ENCODE measurements at places on chromosomes 16 and 17. TPM values are rescaled to one million over a fixed set of nuclear protein-coding genes. Genes with fewer than 3 reads are reported as not detected.

- peak; percentile 79 for DNase-seq
Observed at GRCh38 chr17:39667945-39668924, at the start of gene PNMT. Gene PNMT, plus strand, starts transcription at chr17:39668453. Its CDS starts 23 bp downstream, at chr17:39668476.

GRCh38 chr16:15604460-15605440, 38.2 kb downstream of the MARF1 start:
- DNase-seq = no peak

GRCh38 chr17:15238057-15238456, 27.1 kb downstream of the PMP22 start:
- DNase-seq = no peak

DNA sequence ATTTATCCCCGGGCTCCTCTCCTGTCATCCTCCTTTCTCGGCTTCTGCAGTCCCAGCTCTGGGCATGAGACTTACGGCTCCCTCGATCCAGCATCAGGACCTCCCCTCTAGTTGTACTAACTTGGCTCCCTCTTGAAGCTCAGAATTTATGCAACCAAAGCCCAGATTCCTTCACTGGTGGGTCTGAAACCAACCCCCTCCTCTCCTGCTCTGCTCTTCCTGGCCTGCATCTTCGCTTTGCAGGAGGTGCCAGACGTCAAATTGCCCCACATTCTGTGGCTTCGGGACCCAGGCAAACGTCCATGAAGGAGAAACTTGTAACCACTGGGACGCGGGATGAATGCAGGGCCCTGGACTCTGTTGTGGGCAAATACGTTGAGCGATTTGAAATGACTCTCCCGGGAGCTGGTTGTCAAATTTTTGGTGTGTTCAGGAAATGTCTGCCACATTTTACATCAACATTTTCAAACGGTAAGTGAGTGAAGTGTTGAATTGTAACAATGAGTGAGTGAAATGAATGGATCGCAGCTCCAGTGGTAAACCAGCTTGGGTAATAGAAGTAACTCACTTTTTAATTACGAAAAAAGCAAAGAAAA, 29.3 kb upstream of the ELAC2 start:
- no peak for DNase-seq

DNA sequence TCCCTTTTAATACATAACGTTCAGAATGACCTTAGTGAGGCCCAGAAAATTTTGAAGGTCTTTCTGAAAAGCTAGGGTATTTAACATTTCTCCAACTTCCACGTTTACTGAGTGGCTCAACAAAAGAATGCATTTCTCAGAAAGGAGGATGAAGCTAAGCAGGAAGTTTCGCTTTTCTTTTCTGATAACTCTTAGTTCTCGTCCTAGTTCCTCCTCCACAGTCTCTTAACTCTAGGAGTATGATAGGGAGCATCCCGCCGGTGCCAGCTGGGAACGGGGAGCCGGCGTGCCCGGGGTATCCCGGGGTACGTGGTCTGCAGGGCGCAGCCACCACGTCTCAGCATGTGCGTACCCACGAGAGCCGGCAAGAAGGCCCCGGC, 363 bp downstream of the KARS1 start:
- DNase-seq = no peak

DNA sequence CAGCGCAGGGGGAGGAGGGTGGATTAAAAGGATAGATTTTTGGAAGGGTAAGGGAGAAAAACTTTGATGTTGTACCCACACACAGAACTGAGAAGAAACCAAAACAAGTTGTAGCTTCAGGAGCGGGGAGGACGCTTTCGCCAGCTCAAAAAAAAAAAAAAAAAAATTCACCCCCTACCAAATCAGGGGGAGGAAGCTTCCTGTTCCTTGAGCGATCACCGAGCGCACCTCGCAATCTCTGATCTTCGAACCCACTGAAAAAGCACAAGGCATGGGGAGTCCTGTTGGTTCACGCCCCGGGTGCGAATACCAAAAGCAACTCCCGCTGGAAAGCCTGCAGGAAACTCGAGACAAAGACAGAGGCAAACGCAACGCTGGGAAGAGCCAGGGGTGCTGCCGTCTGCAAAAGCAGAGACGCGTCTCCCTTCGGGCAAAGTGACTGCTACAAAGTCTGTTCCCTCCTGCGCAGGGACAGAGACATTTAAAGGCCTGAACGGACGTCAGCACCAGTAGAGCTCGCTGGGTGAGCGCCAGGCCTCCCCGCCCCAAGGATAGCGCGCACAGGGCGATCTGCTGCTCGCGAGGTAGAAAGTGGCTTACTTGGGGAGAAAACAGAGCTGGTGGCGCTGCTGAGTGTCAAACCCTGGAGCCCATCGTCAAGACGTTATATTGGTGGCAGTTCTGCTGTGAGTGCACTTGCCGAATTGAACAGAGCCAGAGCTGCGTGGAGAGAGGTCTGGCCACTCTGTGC, 190.4 kb downstream of the USP22 start:
- DNase-seq = peak; percentile 31

- DNase-seq = no peak
Observed at GRCh38 chr17:72332367-72332766, 211.5 kb downstream of the SOX9 start.

GRCh38 chr16:12853972-12854371, 47.4 kb upstream of the SHISA9 start:
- DNase-seq = no peak

DNA sequence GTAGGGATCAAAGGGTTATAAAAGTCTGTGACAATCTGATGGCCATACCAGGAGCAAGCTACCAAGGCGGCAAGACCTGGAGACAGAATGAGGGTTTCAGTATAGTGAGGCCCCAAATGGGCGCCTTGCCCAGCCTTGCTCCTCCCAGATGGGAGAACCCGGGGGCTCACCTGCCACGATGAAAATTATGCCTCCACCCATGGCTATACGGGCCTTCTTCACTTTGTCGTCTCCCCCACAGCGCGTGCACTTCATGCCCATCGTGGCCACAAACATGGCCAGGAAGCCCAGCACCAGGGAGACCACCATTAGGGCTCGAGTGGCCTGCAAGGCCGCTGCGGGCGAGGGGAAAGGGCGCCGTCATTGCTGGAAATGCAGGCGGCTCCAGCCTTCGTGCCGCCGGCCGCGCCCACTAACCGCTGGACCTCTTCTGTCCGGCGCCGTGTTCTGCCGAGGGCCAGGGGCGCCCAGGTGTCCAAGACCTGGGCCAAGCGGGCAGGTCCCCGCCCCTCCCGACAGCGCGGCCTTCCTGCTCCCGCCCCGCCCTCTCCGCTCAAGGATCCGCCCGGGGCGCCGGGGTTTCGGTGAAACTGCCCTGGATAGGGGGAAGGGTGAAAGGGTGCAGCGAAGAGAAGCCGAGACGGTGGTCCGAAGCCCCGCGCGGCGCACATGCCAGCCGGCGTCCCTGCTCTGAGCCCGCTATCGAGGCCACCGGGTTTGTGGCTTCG, 1.5 kb downstream of the CLDN7 start:
- no peak for DNase-seq

DNA sequence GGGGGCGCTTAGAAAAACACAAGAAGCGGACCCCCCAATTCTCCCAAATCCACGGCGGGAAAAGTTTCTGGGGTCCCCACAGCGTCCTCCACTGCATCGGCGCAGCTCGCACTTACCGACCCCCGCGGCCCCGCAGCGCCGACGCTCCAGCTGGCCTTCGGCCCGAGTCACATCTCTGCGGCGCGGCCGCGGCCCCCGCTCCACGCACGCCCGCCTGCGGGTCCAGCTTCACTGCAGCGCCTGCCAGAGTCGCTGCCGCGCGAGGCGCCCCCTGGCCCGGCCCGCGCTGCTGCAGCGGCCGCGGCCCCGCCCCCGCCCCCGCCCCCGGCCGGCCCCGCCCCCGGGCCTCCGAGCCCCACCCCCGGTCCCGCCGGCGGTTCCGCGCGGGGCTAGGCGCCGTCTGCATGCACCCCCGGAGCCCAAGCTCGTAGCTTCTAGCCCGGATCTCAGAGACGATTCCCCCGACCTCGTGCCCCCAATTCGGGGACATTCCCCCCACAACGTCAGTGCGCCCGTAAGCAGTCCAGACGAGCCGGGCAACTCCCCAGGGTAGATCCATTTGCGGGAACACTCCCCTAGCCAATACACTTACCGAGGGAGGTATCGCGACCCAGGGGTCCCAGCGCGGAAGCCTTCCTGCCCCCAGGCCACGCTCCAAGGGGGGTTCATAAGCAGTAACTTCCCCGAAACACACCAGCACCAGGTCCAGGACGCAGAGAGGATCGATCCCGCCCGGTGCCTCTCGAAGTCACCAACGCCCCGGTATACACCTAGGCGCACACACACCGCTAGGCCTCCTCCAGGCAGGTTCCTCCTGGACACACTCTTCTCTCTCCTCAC, at the start of gene GPRC5B:
GPRC5B (minus strand) TSS at position 238 of the 840 bp plus-strand sequence. CDS start 12,003 bp downstream, outside the sequence.
- peak; percentile 63 for DNase-seq

DNA sequence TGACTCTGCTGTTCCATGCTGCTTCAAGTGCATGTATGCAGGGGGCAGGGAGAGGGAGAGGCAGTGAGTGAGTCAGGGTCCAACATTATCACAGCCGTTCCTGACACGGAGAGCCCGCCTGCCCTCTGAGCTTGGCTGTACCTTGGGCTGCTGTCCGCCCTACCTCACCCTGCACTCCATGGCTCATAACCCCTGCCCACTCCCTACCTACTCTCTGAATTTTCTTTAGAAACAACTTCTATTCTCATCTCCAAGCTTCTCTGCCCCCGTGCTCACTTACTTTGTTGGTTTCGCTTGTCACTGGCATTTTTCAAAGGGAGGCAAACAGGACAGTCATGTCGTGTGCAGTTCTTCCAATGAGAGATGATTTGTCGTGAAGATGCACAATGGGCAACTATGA, 74.4 kb upstream of the TRAP1 start:
- DNase-seq = no peak

DNA sequence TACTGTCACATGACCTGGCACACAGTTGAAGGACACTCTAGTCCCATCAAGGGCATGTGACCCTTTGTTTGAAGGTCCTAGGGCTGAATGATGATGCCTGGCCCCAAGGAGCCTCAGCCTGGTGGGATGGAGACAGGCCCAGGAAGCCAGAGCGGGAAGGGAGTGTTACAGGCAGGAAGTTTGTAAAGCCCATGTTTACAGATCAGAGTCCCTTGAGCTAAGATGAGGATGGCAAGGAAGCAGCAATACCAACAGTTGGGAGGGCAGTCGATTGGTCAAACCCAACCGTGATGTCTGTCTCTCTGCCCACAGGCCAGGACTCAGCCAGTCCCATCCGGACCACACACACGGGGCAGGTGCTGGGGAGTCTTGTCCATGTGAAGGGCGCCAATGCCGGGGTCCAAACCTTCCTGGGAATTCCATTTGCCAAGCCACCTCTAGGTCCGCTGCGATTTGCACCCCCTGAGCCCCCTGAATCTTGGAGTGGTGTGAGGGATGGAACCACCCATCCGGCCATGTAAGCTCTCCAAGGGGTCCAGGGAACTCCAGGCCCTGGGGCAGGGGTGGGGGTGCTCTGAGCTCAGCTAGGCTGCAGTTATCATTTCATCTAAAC, 2.5 kb downstream of the CES2 start:
- DNase-seq = no peak

GRCh38 chr16:66382966-66383299, 16.4 kb downstream of the CDH5 start:
- no peak for DNase-seq

DNA sequence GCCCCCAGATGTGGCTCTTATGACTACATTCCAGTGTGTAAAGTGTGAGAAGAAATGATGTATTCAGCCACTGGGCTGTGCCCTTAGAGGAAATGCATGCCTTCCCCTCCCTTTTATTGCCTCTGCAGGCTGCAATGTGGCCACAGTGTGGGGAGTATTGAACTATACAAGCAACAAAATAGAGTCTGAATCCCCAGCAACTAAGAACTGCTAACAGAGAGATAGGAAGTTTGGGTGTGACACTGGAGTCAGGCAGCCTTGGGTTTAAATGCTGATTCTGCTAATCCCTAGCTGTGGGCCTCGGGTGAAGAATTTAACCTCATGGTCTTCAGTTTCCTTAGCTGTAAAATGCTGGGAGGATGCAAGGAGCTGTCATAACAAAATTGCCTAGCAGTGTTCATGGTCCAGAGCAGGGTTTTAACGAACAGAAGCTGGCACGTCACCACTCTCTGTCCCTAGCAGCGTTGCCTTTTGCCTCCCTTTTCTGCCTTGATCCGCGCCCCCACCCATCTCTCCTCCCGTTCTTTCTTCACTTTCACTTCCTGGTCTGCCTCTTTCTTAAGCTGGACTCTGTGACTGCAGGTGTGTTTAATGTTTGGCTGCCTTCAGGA, 50.3 kb downstream of the KPNA2 start:
- DNase-seq = no peak

DNA sequence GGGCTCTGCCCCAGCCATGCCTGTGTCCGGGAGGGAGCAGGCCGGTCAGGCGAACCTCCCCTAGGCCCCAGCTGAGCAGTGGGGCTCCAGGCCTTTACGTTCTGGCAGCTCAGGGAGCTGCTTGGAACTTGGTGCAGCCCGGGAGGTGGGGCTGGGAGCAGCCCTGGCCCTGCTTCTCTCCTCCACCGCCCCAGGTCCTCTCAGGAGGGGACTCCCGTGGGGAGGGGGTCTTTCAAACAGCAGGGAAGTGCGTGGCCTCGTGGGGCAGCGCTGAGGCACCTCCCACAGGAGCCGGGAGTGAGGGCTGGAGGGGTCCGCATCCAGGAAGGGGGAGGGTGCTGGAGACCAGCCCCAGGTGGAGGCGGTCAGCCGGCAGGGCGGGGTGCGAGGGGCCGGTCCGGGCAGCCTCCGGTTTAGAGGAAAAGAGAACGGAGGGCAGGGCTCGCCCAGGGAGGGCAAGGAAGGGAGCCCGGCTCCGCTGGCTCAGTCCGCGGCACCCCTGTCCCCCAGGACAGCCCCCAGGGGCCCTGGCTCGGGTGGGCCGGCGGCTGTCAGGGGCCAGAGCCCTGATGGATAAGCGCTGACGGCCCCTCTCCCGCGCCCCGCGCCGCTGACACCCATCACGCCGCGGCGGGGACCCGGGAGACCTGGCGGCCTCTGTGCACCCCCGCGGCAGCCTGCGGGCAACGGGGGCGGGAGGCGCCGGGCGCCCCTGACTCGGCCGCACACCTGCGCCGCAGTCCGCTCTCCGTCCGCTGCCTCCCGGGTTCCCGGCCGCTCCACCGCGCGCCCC, 587 bp upstream of the PRR35 start:
- no peak for DNase-seq

DNA sequence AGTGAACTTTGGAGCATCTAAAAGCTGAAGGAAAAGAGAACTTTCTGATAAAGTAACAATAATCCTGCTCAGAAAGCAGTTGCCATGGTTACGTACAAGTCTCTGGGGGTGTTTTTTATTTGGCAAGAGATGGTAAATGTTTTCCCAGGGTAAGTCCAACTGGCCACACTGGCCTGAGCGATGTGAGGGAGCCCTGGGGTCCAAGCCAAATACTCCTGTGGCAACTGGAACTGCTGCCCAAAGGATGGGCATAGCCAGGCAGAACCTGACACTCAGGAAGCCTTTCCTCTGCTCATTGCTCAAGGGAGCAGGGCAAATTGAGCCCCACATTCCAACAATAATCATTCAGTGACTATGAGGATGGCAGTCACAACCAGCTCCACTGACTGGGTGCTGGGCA, 26.8 kb upstream of the WSCD1 start:
- no peak for DNase-seq

- DNase-seq = no peak
Observed at GRCh38 chr16:4428500-4428899, 2.8 kb downstream of the DNAJA3 start.

- no peak for DNase-seq
Observed at GRCh38 chr17:41442739-41443138, 2.0 kb upstream of the KRT38 start.

GRCh38 chr16:8600144-8600775, 9.9 kb upstream of the TMEM114 start:
- no peak for DNase-seq

PDILT gene
- not detected for total RNA-seq

MYH2 gene
- 0.33 TPM for total RNA-seq

MEFV gene
- total RNA-seq = 0.49 TPM

HS3ST6 gene
- total RNA-seq = not detected

SLFN12 gene
- 3.7 TPM for total RNA-seq

ZNF652 gene
- 19.2 TPM for total RNA-seq

SUPT6H gene
- 44.8 TPM for total RNA-seq

CLEC10A gene
- total RNA-seq = 2.9 TPM

TBC1D16 gene
- total RNA-seq = 15.9 TPM

ARHGDIG gene
- 7.0 TPM for total RNA-seq
